ENCODE measurements at places on chromosomes 7 and 10.

DNA sequence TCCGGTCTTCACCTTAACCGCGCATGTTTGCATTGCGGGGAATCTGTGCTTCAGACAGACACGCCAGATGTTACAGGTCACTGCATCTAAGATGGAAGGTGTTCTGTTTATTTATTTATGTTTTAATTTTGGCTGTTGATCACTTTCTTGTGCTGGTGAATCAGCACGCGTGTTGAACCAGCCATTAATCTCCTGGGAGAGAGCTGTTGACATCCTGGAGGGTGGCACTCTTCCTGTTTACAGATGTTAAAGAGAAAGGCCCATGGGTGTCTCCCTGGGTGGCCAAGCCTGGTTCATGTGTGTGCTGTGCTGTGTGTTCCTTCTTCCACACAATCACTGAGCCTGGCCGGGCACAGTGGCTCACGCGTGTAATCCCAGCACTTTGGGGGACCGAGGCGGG, 355.3 kb downstream of the PAXIP1 start:
- no peak for DNase-seq

- DNase-seq = no peak
Measured at GRCh38 chr10:99698504-99699080, 33.3 kb downstream of the COX15 start.

DNA sequence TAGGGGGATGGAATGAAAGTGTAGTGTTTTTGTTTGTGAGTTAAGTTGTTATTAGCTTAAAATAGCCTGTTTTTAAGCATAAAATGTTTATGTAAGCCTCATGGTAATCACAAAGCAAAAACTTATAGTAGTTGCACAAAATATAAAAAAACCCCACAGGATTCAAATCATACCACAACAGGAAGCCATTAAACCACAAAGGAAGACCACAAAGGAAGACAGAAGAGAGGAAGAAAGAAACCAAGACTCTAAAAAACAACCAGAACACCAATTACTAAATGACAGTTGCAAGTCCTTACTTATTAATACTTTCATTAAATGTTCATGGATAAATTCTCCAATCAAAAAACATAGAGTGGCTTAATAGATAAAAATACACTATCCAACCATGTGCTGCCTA, 63.6 kb downstream of the ANKRD7 start:
- no peak for DNase-seq

DNA sequence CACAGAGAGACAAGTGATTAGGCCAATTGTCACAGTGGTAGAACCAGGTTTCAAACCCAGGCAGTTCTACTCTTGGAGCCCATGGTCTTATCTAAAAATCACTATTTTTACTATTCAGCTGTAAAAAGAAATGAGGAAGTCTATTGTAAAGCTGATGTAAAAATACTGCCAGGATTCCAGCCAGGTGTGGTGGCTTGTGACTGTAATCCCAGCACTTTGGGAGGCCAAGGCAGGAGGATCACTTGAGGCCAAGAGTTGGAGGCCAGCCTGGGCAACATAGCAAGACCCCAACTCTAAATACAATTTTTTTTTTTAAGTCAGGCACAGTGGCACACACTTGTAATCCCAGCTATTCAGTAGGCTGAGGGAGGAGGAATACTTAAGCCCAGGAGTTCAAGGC, 40.4 kb downstream of the HIP1 start:
- DNase-seq = no peak

DNA sequence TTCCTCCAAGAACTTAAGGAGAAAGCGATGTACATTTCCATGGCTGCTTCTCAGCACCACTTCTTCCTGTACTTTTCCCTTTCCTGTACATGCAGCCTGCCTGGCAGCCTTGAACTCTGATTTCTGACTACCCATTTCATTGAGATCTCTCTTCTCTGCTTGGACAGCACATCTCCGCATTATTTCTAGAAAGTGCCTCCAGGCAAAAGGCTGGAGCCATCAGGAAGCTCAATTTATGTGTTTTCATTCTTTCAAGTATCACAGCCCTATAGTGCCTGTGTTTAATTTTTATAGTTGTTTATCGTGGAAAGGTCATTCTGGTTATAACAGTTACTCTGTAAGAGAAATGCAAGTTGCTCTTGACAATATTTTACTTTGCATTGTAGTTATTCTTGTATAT, 688.0 kb upstream of the ANKRD30A start:
- no peak for DNase-seq

DNA sequence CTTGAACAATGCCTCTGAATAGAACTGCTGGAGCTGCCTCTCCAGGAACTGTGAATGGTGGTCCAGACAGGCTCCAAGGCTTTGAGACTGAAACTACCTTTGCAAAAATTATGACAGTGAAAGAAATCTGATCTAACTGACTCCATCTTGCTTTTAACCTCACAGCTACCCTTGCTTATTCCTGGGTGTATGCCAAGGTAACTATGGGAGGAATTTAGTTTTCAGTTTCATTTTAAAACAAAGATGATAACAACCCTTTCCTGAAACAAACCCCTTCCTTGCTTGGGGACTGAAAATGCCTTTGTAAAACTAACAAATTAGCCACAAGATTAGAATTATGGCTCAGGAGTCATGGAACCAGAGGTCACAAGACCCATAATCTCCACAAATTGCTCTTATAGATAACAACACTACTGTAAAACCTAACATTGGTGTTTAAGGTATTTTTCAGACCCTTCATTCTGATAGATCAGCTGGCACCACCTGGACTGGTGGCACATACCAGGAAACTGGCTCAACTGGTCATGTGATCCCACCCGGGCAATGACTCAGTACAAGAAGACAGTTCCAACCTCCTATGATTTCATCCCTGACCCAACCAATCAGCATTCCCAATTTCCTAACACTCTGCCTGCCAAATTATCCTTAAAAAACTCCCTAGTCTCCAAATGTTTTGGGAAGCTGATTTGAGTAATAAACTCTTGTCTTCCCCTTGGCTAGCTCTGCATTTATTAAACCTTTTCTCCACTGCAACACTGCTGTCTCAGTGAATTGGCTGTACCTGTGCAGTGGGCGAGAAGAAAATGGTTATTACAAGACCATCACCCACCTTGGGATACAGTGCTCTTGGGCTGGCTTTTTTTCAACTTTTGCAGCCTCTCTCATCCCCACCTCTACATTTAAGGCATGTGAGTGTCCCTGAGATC, 608.1 kb downstream of the TYW1 start:
- DNase-seq = no peak

GRCh38 chr7:120724955-120725354, 133.0 kb downstream of the TSPAN12 start:
- DNase-seq = no peak

GRCh38 chr10:63841761-63842160, 320.6 kb downstream of the REEP3 start:
- DNase-seq = no peak

- DNase-seq = peak; percentile 3
Measured at GRCh38 chr10:98446151-98446660, 529 bp downstream of the HPS1 start.

GRCh38 chr7:154853727-154854095, 149.2 kb downstream of the PAXIP1 start:
- no peak for DNase-seq

- DNase-seq = no peak
Measured at GRCh38 chr7:37577901-37578300, 105.7 kb upstream of the GPR141 start.

GRCh38 chr10:31618541-31619291, 299.7 kb downstream of the ZEB1 start:
- DNase-seq = no peak

GRCh38 chr10:108275895-108276685, 1111.6 kb upstream of the SORCS1 start:
- DNase-seq = no peak

DNA sequence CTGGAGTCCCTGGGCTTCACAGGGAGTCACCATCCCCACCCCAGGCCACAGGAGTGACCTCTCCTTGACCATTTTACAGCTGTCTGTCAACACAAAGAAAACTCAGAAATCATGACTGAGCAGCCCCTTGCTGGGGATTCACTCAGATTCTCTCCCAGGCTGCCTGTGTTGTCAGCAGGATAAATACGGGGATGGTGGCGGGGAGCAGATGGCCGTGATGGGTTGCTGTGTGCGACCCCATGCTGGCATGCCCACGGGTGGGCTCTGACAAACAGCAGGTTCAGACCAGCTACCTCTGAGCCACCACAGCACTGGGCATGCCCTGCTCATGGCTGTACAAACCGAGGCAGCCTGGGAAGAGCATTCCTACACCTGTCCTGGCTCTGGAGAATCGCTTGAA, 136.1 kb downstream of the SLIT1 start:
- no peak for DNase-seq
